ENCODE measurements at places on chromosomes 5 and 9.

DNA sequence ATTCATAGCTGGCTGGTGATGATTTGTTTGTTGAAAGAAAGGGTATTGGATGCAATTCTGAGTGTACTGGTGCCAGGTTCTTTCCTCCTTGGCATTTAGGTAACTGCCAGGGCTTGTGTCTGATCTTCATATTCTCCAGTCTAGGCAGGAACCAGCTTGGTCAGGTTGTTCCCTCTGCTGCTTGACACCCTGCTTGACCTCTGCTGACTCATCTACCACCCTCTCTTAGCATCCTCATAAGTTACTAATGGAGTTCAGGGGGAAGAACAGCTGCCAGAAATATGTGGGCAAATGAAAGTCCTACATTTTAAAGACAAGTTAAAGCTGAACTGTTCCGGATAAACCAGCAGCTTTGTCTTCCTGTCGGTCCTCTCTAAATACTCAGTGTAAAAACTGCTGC lies 116.1 kb upstream of the TNC start:
- DNase-seq = no peak

GRCh38 chr5:72160959-72161358 lies 53.7 kb downstream of the MAP1B start:
- DNase-seq = no peak

DNA sequence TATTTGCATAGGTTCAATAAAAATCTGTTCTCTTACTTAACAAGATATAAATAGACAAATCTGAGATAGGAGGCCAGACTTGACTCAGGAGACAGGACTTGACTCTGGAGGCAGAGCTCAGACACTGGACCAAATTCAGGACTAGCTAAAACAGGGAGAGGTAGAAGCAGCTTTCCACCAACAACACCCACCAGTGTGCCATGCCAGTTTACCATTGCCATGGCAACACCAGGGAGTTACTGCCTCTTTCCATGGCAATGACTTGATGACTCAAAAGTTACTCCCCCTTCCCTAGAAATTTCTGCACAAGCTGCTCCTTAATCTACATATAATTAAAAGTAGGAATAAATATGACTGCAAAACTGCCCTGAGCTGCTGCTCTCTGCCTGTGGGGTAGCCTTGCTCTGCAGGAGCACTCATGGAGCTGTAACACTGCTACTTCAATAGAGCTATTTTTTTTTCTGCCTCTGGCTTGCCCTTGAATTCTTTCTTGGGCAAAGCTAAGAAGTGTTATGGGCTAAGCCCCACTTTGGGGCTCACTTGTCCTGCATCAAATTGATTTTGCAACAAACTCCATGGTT lies 473.0 kb downstream of the PLK2 start:
- no peak for DNase-seq

GRCh38 chr5:19172926-19173470 lies 815.0 kb downstream of the CDH18 start:
- DNase-seq = no peak

DNA sequence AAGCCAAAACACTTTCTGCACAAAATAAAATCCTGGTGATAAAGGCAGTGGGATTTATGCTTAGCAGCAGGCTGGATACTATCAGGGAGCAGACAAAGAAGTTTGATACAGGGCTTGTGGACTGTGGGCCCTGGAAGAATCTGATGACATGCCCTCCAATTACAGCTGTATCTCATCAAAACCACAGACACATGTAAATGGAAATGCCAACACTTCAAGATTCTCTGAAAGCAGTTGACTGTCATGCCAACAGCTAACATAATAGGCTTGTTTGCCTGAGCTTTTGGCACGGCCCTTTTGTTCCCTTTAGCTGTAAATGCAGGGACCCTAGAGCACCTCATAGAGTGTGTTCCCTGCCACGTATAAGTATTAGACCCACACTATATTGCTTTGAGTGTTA lies 114.4 kb downstream of the STK32A start:
- no peak for DNase-seq

Measured in memory B cell (primary cell).